ENCODE measurements at places on chromosomes 1 and 21. TPM values are rescaled to one million over a fixed set of nuclear protein-coding genes. Genes with fewer than 3 reads are reported as not detected.

DNA sequence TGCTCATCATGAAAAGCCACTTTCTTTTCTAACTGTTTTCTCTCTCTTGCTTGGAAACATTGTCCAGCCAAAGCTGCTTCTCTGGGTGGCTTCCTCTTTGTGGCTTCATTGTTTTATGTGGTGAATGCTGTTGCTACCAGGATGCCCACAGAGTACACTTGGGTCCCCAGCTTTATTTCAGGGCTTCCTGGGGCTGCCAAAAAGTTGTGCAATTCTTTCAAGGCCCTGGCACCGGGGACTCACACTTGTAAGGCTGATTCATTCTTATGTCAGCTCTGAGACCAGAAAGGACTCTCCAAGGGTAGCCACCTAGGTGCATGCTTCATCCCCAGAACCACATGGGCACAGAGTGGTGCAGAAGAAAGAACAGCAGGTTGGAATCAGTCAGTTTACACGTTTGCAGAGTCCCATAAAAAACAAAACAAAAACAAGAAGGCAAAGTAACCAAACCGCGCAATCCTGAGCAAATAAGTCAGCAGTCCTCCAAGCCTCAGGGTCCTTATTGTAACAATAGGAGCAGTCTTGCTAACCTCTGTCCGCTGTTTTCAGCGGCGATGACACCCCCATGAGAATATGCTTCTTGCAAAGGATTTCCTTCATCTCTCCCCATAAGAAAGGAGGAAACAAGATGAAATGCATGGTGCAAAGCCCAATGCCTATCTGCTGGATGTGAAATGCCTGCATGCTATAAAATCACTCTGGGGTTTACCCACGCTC lies 89.9 kb upstream of the SSX2IP start:
- DNase-seq, result peak; percentile 26
- peaks cover 16% of the 10 kb centered on the region for H3K4me1 ChIP-seq
- peaks cover 2% of the 10 kb centered on the region for H3K27me3 ChIP-seq
- no peaks in the 10 kb centered on the region for H3K36me3 ChIP-seq
- peak overlapping the region; percentile 47 for H3K27ac ChIP-seq
- no peak overlapping the region for H3K4me3 ChIP-seq

DNA sequence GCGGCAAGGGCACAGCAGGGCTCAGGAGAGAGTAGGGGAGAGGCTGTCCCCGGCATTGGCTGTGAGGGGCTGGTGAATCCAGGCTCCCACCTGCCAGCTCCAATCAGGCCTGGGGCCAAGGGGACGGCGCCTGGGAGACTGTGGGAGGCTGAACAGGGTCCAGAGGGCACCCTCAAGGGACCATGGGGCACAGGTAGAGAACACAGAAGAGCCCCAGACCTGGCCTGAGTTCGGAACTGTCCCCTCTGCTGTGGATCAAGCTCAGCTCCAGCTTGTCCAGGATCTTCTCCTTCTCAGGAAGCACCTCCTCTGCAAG lies 67.0 kb downstream of the KCNAB2 start:
- no peak overlapping the region for H3K4me3 ChIP-seq
- H3K27me3 ChIP-seq, result peaks cover 10% of the 10 kb centered on the region
- H3K4me1 ChIP-seq, result peaks cover 1% of the 10 kb centered on the region
- no peak overlapping the region for H3K27ac ChIP-seq
- no peak for DNase-seq

- H3K27ac ChIP-seq, result peak overlapping the region; percentile 80
- peaks cover 31% of the 10 kb centered on the region for H3K27me3 ChIP-seq
- peak; percentile 89 for DNase-seq
- no peaks in the 10 kb centered on the region for H3K36me3 ChIP-seq
- H3K4me1 ChIP-seq, result peaks cover 42% of the 10 kb centered on the region
Observed at GRCh38 chr21:31509194-31510017, 150.1 kb upstream of the SOD1 start.

DNA sequence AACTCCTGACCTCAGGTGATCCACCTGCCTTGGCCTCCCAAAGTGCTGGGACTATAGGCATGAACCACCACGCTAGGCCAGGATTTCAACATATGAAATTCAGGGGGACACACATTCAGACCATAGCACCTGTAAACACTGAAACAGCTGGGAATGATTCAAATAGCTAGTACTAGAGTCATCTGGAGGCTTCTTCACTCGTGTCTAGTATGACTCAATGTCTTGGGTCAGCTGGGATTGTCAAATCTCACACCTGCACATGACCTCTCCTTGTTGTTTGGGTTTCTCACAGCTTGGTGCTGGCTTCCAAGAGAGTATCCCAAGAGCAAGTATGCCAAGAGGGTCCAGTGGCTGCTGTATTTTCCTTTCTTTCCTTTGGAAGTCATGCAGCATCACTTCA lies 75.1 kb downstream of the PGM1 start:
- H3K4me3 ChIP-seq, result no peak overlapping the region
- DNase-seq, result no peak

The RBM11 gene
- 0.88 TPM for total RNA-seq

Data from activated CD4-positive, alpha-beta memory T cell treated with anti-CD3 and anti-CD28 coated beads, Interleukin-2, amount 10 ng/mL, durations not matched to agents 7 days and 5 days (primary cell).